Thymus (tissue), 14 donors: ENCODE measurements at places on chromosomes 16 and 17. TPM values are rescaled to one million over a fixed set of nuclear protein-coding genes. Genes with fewer than 3 reads are reported as not detected.

GRCh38 chr17:64057701-64058263, 37.3 kb upstream of the ICAM2 start:
- peaks cover 51% of the 10 kb centered on the region for H3K4me1 ChIP-seq
- H3K27ac ChIP-seq = peak overlapping the region; percentile 76
- H3K27me3 ChIP-seq = no peaks in the 10 kb centered on the region

- H3K4me1 ChIP-seq = peaks cover 19% of the 10 kb centered on the region
- H3K36me3 ChIP-seq = no peaks in the 10 kb centered on the region
- H3K4me3 ChIP-seq = no peak overlapping the region
- H3K27ac ChIP-seq = no peak overlapping the region
- no peaks in the 10 kb centered on the region for H3K27me3 ChIP-seq
These were observed 7.4 kb downstream of the ADAD2 start for GRCh38 chr16:84198401-84198800.

The SLC13A5 gene
- 0.05 TPM for total RNA-seq

DNA sequence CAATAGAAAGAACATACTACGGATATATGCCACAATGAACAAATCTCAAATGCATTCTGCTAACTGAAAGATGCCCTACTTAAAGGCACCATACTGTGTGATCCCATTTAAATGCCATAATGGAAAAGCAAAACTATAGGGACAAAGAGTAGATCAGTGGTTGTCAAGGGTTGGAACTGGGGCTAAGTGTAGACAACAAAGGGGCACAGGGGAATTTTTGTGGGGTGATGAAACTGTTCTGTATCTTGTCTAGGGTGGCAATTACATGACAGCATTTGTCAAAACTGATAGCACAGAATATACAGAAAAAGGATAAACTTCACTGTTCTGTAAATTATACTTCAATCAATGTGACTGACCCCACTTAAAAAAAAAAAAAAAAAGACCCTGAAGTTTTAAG, 17.7 kb downstream of the GFOD2 start:
- no peaks in the 10 kb centered on the region for H3K27me3 ChIP-seq
- peaks cover 7% of the 10 kb centered on the region for H3K4me1 ChIP-seq
- DNase-seq = no peak
- H3K27ac ChIP-seq = no peak overlapping the region
- no peak overlapping the region for H3K4me3 ChIP-seq

The SLC7A6OS gene
- total RNA-seq = 19.4 TPM

DNA sequence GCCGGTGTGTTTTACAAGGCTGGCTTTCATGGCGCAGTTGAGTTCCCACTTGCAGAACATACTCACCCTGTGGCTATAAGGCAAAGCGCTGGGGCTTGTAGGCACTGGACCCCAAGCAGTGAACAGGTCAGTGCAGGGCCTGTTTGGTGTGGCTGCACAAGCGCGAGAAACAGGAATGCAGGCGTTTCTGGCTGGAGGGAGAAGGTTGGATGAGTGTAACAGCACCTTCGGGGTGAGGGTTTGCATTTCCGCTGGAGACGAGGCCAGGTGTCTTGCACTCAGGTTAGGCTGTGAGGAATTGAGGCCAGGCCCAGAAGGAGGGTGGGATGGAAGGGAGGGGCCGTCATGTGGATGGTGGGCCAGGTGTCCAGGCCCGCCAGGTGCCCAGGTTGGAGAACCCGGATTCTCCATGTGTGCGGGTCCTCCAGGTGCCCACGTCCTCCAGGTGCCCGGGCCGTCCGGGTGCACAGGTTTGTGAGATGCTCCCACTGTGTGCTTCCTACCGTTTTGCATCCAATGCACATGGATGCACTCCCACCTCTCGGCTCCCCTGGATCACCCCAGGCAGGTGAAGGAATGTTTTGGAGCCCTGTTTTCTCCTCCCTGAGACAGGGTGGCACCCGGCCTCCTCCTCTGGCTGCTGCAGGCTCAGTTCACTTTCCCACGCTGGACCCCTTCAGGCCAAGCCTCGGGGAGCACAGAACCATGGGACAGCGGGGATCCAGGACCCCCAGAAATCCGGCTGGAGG, 46.0 kb downstream of the SLC7A5 start:
- H3K27me3 ChIP-seq = no peaks in the 10 kb centered on the region
- no peaks in the 10 kb centered on the region for H3K36me3 ChIP-seq
- H3K4me3 ChIP-seq = no peak overlapping the region
- H3K27ac ChIP-seq = no peak overlapping the region
- peaks cover 13% of the 10 kb centered on the region for H3K4me1 ChIP-seq

DNA sequence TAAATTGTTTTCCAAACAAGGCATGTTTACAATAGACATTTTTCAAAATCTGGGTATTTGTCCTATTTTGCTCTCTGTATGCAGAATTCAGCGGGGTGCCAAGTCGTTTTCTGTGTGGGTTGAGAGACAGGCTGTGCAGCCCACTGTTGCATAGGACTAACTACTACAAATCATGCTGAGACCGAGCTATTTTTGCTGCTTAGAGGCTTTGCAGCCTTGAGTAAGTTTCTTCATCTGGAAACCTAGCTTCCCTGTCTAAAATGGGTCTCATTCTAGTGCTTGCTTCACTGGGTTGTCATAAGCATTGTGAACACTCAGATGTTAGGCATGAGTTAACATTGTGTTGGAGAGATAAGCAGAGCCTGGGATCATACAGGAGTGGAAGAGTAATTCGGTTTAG, 1.3 kb downstream of the PRPSAP2 start:
- H3K27me3 ChIP-seq = no peaks in the 10 kb centered on the region
- H3K4me3 ChIP-seq = no peak overlapping the region
- DNase-seq = no peak
- peaks cover 19% of the 10 kb centered on the region for H3K4me1 ChIP-seq
- no peak overlapping the region for H3K27ac ChIP-seq

The OR4D1 gene
- total RNA-seq = 0.05 TPM

GRCh38 chr17:67605256-67605912, 112.4 kb upstream of the NOL11 start:
- no peaks in the 10 kb centered on the region for H3K27me3 ChIP-seq
- no peaks in the 10 kb centered on the region for H3K4me1 ChIP-seq
- DNase-seq = no peak

The CLEC18C gene
- 0.05 TPM for total RNA-seq

DNA sequence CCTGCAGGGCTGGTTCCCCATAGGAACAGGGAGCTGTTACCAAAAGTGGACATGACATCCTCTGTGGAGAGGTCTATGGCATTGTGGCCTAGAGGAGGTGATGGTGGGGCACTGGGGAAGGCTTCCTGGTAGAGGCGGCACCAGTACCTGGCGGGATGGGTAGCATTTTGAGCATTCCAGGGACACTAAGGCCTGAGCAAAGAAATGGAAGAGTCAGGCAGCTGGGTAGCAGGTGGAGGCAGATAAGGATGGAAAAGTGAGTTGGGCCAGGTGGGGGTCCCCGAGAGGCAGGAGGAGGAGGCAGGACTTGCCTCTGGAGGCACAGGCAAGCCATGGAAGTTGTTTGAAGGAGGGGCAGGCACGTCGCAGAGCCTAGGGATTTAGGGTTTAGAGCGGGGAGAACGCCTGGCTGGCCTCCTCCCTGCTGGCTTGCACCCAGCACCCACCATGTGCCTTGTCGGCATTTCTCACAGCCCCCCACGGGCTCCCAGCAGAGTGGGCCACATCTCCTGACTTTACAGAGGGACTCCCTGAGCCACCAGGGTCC, 5.1 kb upstream of the ADCY7 start:
- no peaks in the 10 kb centered on the region for H3K27me3 ChIP-seq
- H3K4me1 ChIP-seq = peaks cover 10% of the 10 kb centered on the region
- no peak overlapping the region for H3K4me3 ChIP-seq
- H3K36me3 ChIP-seq = no peaks in the 10 kb centered on the region
- H3K27ac ChIP-seq = no peak overlapping the region

DNA sequence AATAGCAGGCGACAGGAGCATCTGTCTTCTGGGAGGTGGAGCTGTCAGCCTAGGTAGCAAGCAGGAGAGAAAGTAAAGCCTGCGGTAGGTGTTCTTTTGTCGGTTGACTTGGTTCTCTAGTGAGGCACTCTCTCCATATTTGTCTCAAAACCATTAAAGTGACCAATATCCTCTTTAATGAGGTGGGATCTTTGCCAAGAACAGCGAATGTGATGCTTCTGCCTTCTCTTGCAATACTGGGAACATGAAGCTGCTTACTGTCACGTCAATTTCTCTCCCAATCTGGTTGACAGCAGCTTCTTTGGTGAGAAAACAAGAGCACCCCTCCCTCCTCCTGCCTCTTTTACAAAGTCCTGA, 176.7 kb downstream of the ABCC12 start:
- no peak overlapping the region for H3K4me3 ChIP-seq
- DNase-seq = no peak
- H3K27me3 ChIP-seq = no peaks in the 10 kb centered on the region
- no peaks in the 10 kb centered on the region for H3K36me3 ChIP-seq
- H3K27ac ChIP-seq = no peak overlapping the region

DNA sequence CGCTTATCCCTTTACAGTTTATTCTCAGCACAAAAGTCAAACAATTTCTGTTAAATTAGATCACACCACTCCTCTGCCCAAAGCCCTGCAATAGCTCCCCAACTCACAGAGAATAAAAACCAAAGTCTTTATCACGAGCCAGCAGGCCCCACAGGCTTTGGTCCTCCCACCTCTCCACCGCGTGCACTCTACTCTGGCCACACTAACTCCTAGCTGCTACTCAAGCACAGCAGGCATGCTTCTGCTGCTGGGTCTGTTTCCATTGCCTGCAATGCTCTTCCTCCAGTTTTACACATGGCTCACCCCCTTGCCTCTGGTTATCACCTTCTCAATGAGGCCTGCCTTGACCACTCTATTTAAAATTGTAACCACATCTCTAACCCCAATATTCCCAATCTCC, 27.6 kb downstream of the HELZ start:
- peaks cover 38% of the 10 kb centered on the region for H3K36me3 ChIP-seq
- H3K4me1 ChIP-seq = no peaks in the 10 kb centered on the region
- H3K27me3 ChIP-seq = no peaks in the 10 kb centered on the region
- no peak overlapping the region for H3K4me3 ChIP-seq

The GALR2 gene
- total RNA-seq = 0.09 TPM

GRCh38 chr16:20906341-20907255, 6.0 kb downstream of the LYRM1 start:
- H3K36me3 ChIP-seq = no peaks in the 10 kb centered on the region
- H3K27me3 ChIP-seq = no peaks in the 10 kb centered on the region
- H3K27ac ChIP-seq = no peak overlapping the region
- peaks cover 17% of the 10 kb centered on the region for H3K4me1 ChIP-seq
- DNase-seq = no peak
- no peak overlapping the region for H3K4me3 ChIP-seq

DNA sequence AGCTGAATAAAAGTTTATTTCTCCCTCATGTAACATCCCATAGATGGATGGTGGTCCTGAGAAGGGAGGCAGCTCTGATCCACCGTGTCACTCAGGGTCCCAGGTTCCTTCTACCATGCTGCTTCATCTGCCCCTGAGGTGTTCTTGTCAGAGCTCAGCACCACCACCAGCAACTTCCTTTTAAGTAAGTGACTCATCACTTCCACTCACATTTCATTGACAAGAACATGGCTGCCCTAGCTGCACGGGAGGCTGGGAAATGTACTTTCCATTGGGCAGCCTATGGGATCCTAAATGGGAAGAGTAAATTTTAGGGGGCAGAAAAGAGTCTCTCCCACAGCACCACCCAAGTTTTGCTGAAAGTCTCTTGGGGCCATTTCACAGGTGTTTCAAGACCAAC, 134.7 kb downstream of the USP31 start:
- no peaks in the 10 kb centered on the region for H3K36me3 ChIP-seq
- no peak for DNase-seq
- no peaks in the 10 kb centered on the region for H3K4me1 ChIP-seq
- H3K27ac ChIP-seq = no peak overlapping the region

The CPNE2 gene
- 6.5 TPM for total RNA-seq

GRCh38 chr17:11278992-11279270, 37.9 kb downstream of the SHISA6 start:
- H3K27ac ChIP-seq = no peak overlapping the region
- DNase-seq = no peak
- no peaks in the 10 kb centered on the region for H3K27me3 ChIP-seq

- H3K4me3 ChIP-seq = no peak overlapping the region
- no peak for DNase-seq
- H3K4me1 ChIP-seq = no peaks in the 10 kb centered on the region
- H3K27ac ChIP-seq = no peak overlapping the region
These were observed 57.4 kb upstream of the NKD1 start for GRCh38 chr16:50490828-50491227.

The SCARF1 gene
- total RNA-seq = 4.2 TPM

DNA sequence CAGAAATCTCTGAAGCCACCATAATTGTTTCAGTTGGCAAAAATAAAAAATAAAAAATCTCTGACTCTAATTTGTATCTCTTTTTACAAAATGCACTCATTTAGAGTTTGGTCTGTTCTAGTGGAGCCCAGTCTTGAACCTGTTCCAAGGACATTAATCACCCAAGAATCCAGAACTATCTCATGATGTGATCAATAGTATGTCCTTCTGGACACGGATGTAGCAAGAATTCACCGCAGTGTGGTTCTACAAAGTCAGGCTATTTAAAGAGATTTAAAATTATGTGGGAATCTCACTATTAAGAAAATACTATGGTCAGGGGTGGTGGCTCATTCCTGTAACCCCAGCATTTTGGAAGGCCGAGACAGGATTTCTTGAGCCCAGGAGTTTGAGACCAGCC, 21.8 kb upstream of the ANKFN1 start:
- H3K4me3 ChIP-seq = no peak overlapping the region
- H3K36me3 ChIP-seq = no peaks in the 10 kb centered on the region
- H3K27me3 ChIP-seq = no peaks in the 10 kb centered on the region
- no peak for DNase-seq
- peaks cover 2% of the 10 kb centered on the region for H3K4me1 ChIP-seq
- H3K27ac ChIP-seq = no peak overlapping the region

DNA sequence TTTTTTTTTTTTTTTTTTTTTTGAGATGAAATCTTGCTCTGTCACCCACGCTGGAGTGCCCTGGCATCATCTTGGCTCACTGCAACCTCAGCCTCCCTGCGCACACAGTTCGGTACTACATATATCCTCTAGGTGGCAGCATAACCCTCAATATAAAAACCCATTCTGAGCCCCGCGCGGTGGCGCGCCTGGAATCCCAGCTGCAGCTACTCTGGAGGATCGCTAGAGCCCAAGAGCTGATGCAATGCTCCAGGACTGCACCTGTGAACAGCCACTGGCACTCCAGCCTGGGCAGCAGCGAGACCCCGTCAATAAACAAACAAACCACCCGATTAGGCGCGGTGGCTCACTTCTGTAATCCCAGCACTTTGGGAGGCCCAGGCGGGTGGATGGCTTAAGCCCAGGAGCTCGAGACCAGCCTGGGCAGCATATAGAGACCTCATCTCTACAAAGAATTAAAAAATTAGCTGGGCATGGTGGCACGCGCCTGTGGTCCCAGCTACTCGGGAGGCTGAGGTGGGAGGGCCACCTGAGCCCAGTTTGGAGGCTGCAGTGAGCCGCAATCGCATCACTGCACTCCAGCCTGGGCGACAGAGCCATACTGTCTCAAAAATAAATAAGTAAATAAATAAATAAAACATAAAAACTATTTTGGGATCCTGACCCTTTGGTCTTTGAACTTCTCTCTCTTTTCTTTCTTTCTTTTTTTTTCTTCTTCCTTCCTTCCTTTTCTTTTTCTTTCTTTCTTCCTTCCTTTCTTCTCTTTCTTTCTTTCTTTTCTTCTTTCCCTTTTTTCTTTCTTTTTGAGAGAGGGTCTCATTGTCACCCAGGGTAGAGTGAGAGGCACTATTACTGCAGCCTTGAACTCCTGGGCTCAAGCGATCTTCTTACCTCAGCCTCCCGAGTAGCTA, 15.4 kb upstream of the AKAP10 start:
- H3K4me3 ChIP-seq = no peak overlapping the region
- H3K27me3 ChIP-seq = no peaks in the 10 kb centered on the region
- peak; percentile 61 for DNase-seq

- H3K27ac ChIP-seq = no peak overlapping the region
- peaks cover 89% of the 10 kb centered on the region for H3K36me3 ChIP-seq
- no peaks in the 10 kb centered on the region for H3K27me3 ChIP-seq
- no peak overlapping the region for H3K4me3 ChIP-seq
- H3K4me1 ChIP-seq = no peaks in the 10 kb centered on the region
These were observed 27.4 kb downstream of the TMC6 start for GRCh38 chr17:78101112-78101511.
